ENCODE measurements at places on chromosomes 3 and 15.

GRCh38 chr3:187807086-187807862 is 62.0 kb upstream of the BCL6 start:
- no peak for DNase-seq

GRCh38 chr15:35696767-35697231 is 150.8 kb upstream of the DPH6 start:
- DNase-seq = no peak

DNA sequence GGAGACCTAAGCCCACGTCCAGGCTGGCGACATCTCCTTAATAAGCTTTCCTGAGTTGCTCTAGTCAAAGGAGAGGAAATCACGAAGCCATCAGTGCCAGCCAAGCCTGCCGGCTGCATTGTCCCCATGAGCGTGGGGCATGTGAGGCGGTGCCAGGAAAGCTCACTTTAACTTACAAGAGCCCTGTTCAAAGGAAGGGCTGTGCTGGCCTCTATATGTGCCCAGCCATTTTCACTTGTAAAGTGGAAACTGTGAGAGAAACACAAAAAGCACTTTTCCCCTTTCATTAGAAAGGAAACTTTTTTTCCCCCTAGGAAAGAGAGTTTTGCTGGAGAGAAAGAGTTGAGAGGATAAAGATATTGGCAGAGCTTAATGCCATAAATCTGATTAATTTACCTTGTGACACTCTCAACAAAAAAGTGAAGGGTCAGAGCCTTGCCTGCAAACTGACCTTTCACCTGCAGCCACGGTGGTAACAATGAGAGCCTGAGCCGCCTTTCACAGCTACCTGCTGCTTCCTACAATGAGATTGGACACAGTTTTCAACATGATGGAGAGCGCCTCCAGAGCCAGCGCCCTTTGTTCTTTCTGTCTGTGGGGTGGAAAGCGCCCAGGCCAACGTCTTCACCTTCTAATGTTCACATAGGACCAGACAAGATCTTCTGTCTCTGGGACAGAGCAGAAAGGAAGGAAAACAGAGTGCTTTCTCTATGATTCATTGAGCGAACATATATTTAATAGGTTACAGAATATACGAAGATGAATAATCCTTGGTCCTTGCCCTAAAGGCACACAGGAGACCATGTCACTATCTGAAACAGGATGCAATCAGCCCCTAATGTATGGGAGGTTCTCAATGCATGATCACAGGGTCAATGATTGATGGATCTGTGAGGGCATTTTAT is 233.1 kb upstream of the HES1 start:
- DNase-seq = no peak

- no peak for DNase-seq
Measured at GRCh38 chr15:99504823-99505551, 60.8 kb upstream of the MEF2A start.

DNA sequence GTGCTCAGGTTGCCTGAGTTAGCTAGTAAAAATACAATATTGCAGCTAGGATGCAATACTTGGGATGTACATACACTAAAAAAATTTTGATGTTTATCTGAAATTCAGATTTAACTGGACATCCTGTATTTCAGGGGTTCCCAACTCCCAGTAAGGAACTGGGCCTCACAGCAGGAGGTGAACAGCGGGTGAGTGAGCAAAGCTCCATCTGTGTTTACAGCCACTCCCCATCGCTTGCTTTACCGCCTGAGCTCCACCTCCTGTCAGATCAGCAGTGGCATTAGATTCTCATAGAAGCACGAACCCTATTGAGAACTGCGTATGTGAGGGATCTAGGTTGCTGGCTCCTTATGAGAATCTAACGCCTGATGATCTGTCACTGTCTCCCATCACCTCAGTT is 285.1 kb upstream of the PROK2 start:
- no peak for DNase-seq

- DNase-seq = no peak
Measured at GRCh38 chr3:186258968-186259367, 103.1 kb downstream of the DGKG start.

- no peak for DNase-seq
Measured at GRCh38 chr15:66849746-66850077, 147.7 kb downstream of the SMAD6 start.

DNA sequence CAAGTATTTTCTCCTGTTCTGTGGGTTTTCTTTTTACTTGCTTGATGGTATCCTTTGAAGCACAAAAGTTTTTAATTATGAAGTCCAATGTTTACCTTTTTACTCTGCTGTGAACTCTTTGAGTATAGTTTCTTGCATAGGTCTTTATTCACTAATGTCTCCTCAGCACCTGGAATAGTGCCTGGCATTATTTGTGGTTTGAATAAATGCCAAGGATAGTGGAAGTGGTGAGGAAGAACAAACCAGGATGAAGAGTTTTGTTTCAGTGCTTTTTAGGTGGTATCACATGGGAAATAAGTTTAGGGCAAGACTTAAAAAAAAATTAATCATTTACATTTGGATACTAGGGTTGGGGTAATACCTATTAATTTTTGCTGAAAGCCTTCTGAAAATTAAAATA is 25.7 kb downstream of the GPD1L start:
- DNase-seq = no peak

GRCh38 chr3:107525644-107526305 is 3.0 kb downstream of the BBX start:
- DNase-seq = no peak

DNA sequence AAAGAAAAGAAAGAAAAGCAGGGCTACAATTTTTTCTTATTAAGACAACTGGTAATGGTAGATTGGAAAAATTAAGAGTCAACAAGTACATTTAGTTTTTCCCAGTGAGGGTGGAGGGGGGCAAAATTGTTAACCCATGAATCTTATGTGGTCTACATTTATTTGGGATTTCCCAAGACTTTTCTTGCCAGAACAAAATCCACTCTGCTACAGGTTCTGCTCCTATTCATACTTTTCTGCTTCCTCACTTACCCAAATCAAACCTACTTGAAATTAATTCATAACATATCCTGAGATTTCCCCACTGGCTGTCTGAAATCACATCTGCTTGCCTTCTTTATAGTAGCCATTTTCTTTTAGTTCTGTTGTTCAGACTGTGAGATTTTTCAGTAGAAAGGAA is 41.1 kb downstream of the VGLL3 start:
- DNase-seq = no peak

- DNase-seq = no peak
Measured at GRCh38 chr15:47475336-47475735, 242.0 kb upstream of the SEMA6D start.

- no peak for DNase-seq
Measured at GRCh38 chr3:135966271-135966961, 888 bp downstream of the PPP2R3A start.

GRCh38 chr15:68208136-68208535 is 3.0 kb upstream of the CALML4 start:
- no peak for DNase-seq

DNA sequence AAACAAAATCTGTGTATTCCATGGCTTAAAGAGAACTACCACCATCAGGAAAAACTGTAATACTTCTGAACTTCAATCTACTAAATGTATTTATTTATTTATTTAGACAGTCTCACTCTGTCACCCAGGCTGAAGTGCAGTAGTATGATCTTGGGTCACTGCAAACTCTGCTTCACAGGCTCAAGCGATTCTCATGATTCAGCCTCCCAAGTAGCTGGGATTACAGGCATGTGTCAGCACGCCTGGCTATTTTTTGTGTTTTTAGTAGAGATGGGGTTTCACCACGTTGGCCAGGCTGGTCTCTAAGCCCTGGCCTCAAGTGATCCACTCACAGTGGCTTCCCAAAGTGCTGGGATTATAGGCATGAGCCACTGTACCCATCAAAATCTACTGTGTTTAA is 202.3 kb upstream of the POU1F1 start:
- DNase-seq = no peak

- no peak for DNase-seq
Measured at GRCh38 chr3:100640633-100641032, 31.2 kb downstream of the ADGRG7 start.

DNA sequence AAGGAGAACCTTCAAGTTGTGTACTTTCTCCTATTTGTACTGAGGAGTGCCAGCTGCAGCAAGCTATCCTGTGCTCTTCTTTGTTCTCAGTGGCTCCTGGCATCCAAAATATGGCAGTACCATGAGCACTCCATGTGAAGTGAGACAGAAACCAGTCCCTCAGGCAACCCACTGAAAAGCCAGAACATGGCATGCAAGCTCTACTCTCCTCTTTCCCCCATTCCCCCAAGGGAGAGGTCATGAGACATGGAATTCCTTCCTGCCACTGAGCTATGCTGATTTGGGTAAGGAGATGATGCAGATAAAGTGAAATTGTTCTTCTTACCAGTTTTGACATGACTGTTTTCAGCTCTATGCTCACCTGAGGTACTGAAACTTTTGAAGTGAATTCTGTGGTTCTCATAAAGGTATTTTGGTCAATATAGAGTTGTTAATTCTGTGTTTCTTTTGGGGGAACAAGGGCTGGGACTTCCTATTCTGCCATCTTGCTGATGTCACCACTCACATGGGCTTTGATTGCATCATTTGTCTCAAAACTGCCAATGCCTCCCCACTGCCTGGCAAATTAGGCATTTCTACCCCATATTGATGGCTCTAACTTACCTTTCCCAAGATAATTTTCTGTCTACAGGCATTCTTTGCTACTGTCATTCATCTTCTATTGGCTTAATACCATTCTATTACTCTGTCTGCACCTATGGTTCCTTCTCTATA is 22.8 kb upstream of the CEP152 start:
- no peak for DNase-seq

- no peak for DNase-seq
Measured at GRCh38 chr3:37907371-37907770, 45.7 kb downstream of the CTDSPL start.

- no peak for DNase-seq
Measured at GRCh38 chr3:156997351-156997750, 162.6 kb downstream of the CCNL1 start.

DNA sequence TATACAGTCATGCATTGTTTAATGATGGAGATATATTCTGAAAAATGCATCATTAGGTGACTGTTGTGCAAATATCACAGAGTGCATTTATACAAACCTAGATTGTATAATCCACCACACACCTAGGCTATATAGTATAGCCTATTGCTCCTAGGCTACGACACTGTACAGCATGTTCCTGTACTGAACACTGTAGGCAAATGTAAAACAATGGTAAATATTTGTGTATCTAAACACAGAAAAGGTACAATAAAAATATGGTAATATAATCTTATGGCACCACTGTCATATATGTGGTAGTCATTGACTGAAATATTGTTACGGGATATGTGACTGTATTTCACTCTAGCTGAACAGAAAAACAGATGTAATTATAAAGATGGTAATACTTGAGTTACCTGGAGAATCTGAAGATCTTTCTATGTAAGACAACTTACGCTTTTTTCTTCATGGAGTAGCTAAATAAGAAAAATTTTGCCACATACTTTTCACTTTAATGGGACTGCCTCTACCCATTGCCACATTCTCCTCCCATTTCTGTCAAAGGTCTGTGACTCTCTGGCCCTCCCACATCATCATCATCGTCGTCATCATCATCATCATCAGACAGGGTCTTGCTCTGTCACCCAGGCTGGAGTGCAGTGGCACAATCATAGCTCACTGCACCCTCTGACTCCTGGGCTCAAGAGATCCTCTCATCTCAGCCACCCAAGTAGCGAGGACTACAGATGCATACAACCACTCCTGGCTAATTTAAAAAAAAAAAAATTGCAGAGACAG is 7.2 kb downstream of the PCOLCE2 start:
- no peak for DNase-seq

- DNase-seq = no peak
Measured at GRCh38 chr3:43025423-43025822, 46.3 kb downstream of the GASK1A start.

DNA sequence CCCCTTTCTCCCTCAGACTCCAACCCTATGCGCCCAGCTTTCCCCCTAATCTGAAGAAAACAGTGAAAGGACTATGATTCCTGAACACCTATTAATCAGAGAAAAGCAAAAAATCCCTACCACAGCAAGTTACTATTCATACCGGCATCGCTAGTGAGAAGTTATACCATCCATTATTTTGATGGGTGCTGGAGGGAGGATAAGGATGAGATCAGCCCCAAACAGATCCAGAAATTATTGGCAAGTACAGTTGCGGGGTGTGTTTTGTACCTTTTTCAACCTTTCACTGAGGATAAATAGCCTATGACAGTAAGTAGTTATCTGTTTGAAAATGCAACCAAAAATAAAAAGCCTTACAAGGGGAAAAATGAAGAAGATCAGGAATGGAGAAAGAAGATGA is 59.9 kb upstream of the ADAMTS9 start:
- no peak for DNase-seq

GRCh38 chr3:147943265-147943945 is 534.2 kb downstream of the ZIC1 start:
- DNase-seq = no peak

DNA sequence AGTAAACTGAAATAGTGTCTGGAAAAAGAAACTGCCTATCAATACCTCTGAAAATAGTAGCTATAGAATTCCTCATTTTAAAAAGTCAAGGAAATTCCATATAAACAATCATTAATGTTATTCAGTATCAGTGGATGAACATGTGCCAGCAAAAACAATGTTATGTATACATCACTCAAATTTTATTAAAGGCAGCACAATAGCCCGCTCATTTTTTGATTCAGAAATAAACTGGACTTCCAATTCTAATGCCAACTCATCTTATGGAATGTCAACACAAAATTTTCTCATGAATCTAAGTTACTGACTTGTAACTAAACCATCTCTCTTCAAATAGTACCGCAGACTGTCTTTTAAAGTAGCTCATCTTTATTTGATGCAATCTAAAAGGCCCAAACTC is 19.0 kb downstream of the THBS1 start:
- no peak for DNase-seq

- no peak for DNase-seq
Measured at GRCh38 chr3:14837878-14838258, 19.1 kb downstream of the FGD5 start.

GRCh38 chr15:25987638-25988037 is 124.5 kb upstream of the ATP10A start:
- DNase-seq = no peak

GRCh38 chr3:115975353-115975752 is 352.0 kb downstream of the GAP43 start:
- no peak for DNase-seq

GRCh38 chr15:24748812-24749439 is 73.4 kb downstream of the NPAP1 start:
- DNase-seq = no peak

DNA sequence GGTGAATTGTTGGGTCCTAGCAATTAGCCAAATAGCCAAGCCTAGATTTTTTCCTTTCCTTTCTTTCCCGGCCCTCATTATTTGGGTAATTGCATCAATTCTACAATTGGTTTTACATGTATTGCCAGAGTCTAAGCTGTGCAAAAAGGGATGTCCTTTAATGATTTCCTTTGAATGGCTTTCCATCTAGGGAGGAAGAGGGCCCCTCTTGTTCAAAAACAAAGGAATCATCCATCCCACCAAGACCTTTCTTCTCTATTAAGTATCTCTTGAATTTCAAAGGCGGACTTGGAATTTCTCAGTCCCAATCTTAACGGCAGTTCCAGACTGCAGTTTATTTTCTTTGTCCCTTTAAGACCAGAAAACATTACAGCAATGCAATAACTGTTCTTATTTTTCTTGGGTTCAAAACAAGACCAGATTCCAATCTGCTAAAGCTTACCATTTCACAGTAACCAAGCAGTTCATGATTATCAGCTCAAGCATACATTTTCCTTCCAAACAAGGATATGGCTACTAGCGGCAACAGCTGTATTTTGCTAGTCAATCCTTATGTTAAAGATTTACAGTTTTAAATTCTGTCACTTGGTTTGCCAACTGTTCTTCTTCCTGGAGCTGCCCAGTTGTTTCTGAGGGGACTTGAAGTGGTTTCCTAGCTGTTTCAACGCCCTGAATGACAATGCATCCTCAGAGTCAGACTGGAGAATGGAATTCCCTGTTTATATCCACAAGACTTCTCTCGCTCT is 91.4 kb upstream of the LRIG1 start:
- DNase-seq = no peak

Measured in CD4-positive, alpha-beta T cell treated with Interleukin-15 for 4 hours (primary cell).